ENCODE measurements at places on chromosomes 4 and X. TPM values are rescaled to one million over a fixed set of nuclear protein-coding genes. Genes with fewer than 3 reads are reported as not detected.

The RAB40A gene
- total RNA-seq, result 5.4 TPM

DNA sequence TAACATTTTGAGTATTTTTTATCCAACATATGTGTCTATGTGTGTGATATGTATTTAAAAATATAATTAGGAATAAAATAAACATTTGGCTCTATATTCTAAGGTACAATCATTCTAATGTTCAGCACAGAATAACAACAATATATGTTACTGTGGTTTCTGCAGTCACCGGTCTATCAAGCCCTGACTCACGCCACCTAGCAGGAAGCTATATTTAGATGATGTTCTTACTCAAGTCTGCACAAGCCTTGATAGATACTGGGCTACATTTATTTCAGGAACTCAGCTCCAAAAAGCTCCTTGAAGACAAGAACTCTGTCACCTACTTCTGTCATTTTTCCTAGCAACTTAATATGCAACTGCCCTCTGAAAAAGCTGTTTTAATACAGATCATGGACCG, 152.0 kb upstream of the FTHL17 start:
- DNase-seq, result no peak
- no peak overlapping the region for H3K4me3 ChIP-seq
- no peaks in the 10 kb centered on the region for H3K36me3 ChIP-seq
- no peak overlapping the region for H3K27ac ChIP-seq
- H3K27me3 ChIP-seq, result no peaks in the 10 kb centered on the region
- no peaks in the 10 kb centered on the region for H3K4me1 ChIP-seq

The DCAF12L2 gene
- 0.95 TPM for total RNA-seq

The NUP54 gene
- total RNA-seq, result 26.1 TPM

The FAAH2 gene
- total RNA-seq, result 1.2 TPM

The MSANTD1 gene
- total RNA-seq, result 1.4 TPM

The AMER1 gene
- total RNA-seq, result 14.2 TPM

DNA sequence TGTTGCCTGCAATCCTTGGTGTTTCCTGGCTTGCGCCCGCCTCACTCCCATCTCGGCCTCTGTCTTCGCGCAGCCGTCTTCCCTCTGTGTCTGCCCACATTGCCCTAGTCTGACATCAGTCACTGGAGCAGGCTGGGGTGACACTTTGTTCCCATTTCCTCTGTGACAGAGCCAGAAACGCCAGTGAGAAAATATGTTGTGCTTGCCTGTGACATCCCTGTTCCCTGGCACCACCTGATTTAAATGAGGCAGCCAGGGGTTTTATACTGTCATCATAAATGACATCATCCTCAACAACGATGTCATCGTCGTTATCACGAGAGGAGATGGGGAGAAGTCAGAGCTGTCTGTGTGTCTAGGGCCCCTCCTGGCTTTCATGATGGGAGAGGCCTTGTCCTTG, 29.1 kb downstream of the ZNF185 start:
- no peaks in the 10 kb centered on the region for H3K36me3 ChIP-seq
- no peak overlapping the region for H3K27ac ChIP-seq
- no peaks in the 10 kb centered on the region for H3K27me3 ChIP-seq
- H3K4me1 ChIP-seq, result no peaks in the 10 kb centered on the region
- no peak overlapping the region for H3K4me3 ChIP-seq

DNA sequence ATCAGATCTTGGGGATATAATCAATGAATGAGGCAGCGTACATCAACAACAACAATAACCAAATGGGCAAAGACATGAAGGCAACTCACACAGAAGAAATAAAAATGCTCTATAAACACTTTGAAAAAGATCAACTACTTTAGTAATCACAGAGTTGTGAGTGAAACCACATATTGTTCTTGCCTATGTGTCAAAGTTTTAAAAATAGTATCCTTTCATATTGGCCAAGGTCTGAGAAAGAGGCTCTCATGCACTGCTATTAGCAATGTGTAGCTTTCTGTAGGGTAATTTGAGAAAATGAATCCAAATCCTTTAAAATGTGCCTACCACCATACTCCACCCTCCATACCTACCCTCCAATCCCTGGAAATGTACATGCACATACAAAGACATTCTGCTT, 25.0 kb downstream of the COQ2 start:
- no peak overlapping the region for H3K27ac ChIP-seq
- H3K36me3 ChIP-seq, result no peaks in the 10 kb centered on the region
- no peak for DNase-seq
- no peaks in the 10 kb centered on the region for H3K27me3 ChIP-seq

The ANXA3 gene
- total RNA-seq, result 1.8 TPM

The MYOZ2 gene
- 0.46 TPM for total RNA-seq
